ENCODE measurements at places on chromosomes 6 and 20.

DNA sequence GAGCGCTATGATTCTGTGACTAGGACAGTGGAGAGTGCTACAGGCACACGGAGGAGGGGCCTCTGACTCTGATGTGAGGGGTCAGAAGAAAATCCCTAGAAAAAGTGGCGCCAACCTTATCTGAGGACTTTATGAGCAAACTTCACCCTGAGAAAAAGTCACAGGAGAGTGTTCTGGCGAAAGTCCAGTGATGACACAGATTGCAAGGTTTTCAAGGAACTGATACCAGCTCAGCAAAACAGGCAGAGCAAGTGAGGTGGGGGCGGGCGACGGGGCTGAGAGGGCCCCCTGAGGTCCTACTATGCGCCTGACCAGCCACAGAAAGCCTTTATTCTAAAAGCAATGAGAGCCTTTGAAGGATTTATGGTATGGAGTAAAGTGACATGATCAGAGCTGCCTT is 73.3 kb downstream of the SLC22A23 start:
- no peak for DNase-seq

- DNase-seq, result no peak
These were observed 9.9 kb upstream of the MMP24 start for GRCh38 chr20:35216541-35216940.

GRCh38 chr6:39786649-39787048 is 5.5 kb upstream of the DAAM2 start:
- no peak for DNase-seq

DNA sequence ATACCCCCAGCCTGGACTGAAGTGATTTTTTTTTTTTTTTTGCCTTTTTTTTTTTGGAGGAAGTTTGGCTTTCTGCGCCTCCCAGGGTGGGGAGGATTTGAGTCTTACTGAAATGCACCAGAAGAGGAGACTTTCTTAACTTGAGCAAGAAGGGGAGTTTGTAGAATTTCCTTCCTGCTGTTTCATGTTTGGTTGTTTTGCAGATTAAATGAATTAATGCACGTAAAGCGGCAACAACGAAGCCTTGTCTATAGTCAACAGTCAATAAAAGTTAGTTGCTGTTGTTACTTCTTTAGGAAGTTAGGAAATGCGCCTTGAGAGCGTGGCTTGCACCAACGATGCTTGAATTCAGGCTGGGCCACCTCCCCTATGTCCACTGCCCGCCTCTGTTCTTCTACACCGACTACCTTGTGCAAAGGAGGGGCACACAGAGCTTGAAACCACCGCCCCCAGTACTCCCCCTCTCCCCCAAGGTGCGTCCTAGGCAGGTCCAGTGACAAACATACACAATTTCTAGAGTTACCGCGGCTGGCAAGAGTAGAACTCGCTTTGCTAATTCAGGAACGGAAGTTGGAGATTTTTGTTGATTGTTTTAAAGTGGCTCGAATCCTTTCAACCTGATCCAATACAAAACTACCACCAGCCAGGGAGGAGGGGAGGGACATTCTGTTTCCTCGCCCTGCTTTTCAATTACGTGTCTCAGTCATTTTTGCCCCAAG is 830 bp upstream of the CYP24A1 start:
- no peak for DNase-seq

- DNase-seq, result no peak
These were observed 15.3 kb downstream of the TNFAIP3 start for GRCh38 chr6:137882225-137882961.

GRCh38 chr6:45487645-45488044 is 109.9 kb upstream of the SUPT3H start:
- DNase-seq, result no peak

DNA sequence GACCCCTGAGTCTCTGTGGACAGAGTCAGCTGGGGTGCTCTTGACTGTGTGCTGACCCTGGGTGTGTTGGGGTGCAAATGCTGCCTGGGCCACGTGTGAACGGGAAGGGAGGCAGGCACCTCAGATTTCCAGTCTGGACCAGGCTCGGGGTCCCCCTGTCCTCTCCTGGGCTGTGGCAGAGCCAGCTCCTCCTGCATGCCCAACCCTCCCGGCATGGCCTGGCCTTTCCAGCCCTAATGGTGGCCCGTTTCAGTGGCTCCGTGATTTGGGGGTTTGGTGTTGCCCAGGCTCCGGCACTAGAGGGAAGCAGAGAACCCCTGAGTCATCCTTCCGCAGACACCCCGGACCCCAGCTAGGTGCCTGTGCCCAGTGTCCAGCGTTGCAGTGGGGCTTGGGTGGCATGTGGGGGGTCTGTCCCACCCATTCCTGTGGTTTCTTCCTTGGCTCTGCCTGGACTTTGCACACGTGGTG is 9.1 kb downstream of the RBM38 start:
- DNase-seq, result no peak

GRCh38 chr20:25051386-25052155 is 6.4 kb downstream of the ACSS1 start:
- DNase-seq, result no peak

GRCh38 chr6:147244832-147245231 is 40.6 kb downstream of the STXBP5 start:
- no peak for DNase-seq

DNA sequence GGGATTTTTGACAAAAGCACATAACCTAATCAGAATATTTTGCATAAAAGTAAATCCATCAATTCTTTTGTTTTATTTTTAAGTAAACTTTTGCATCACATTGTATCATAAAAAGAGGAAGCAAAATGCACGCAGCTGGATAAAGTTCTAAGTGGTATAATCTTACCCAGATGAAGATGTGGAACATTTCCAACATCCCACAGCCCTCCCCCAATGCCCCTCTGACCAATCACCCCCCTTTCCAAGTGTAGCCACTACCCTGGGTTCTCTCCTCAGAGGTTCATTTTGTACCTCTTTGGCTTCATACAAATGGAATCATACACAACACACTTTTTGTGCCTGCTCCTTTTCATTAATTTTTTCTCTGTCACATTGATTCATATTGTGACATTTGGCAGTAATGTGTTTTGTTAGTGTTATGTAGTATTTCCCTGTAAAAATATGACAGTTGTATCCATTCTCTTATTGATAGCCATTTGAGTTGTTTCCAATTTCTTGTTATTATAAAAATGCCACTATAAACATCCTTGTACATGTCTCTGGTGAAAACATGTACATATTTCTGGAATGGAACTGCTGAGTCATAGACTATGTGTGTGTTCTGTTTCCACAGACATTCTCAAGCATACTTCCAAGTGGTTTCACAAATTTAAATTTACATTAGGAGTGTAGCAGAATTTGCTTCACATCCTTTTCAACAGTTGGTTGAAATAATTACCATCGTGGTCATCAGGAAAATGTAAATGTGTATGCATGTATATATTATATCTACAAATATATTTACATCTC is 92.9 kb upstream of the SYNDIG1 start:
- no peak for DNase-seq

DNA sequence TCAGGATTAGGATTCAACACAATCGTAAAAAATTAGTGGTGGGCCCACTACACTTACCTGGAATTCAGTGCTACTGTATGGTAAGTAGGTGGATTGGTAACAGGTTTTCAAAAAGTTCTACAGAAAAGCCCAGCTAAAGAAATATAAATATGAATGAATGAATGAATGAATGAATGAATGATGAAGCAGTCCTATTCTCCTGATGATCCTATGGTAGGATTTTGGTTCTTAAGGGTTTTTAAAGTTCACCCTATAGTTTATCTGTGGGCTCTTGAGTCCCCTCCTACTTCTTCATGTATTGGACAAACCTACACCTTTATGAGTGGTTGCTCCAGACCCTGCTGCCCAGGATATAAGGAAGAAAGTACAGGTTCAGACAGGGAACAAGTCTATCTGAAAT is 89.5 kb upstream of the HEY2 start:
- DNase-seq, result no peak

DNA sequence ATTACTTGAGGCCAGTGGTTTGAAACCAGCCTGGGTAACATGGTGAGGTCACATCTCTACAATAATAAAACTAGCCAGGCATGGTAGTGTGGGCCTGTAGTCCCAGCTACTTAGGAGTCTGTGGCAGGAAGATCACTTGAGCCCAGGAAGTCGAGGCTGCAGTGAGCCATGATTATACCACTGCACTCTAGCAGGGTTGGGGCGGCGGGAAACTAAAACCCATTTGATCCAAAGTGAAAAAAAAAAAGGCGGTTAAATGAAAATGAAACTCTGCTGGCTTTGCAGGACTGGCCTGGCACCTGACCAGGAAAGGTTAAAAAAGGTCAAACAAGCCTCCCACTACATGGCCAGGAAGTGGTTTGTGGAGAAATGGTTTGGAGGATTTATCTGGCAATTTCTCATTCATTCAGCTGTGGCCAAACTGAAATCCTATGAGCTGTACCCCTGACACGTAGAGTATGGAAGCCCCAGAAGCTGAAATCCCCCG is 36.6 kb downstream of the MTRES1 start:
- no peak for DNase-seq

- no peak for DNase-seq
These were observed 284.3 kb upstream of the IRAK1BP1 start for GRCh38 chr6:78583079-78583478.

DNA sequence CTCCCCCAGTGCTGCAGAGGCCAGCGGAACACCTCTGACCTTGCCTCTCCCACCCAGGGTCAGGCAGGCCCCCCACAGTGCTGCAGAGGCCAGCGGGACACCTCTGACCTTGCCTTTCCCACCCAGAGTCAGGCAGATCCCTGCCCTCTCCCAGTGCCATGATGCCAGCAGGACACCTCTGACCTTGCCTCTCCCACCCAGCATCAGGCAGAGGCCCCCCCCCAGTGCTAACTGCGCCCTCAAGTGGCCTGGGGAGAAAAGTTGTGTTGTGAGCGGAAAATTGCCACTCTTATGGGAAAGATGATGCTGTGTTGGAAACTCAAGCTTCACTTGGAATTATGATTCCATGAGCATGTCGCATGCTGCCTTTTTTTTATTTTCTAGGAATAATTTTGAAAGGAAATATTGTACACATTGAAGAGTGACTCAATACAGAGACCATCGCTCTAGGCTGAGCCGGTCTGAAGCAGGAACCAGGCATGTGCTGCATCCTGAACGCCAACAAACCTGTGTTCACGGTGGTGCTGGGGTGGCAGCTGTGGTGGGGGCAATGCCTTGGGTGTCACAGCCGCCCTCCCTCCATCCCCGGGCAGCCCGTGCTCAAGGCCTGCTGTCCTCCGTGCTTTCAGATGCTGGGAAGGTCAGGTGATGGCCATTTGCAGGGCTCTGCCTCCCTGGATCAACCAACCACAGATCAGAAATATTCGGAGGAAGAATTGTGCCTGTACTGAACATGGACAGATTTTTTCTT is 98.6 kb downstream of the CDH4 start:
- DNase-seq, result no peak

GRCh38 chr6:157325069-157325805 is 1.9 kb upstream of the TMEM242 start:
- no peak for DNase-seq

DNA sequence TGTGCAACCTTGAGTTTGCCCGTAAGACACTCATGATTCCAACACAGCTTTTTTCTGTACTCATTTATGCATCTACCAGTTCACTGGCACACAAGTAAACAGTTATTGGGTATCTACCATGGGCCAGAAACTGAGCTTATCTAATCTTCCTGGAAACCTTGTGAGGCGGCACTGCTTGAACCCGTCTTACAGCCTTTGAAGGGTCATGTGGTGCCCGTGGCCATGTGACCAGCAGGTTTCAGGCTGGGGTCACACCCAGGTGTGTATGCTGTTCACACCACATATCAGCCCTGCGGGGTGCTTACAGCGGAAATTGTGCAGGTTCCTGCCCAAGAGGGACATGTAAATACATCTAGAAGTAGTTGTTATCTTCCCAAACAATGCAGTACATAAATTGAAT is 6.1 kb downstream of the THBD start:
- no peak for DNase-seq

GRCh38 chr20:17653835-17654648 is 28.0 kb downstream of the RRBP1 start:
- no peak for DNase-seq

GRCh38 chr6:44388135-44388487 is 605 bp downstream of the CDC5L start:
- no peak for DNase-seq

DNA sequence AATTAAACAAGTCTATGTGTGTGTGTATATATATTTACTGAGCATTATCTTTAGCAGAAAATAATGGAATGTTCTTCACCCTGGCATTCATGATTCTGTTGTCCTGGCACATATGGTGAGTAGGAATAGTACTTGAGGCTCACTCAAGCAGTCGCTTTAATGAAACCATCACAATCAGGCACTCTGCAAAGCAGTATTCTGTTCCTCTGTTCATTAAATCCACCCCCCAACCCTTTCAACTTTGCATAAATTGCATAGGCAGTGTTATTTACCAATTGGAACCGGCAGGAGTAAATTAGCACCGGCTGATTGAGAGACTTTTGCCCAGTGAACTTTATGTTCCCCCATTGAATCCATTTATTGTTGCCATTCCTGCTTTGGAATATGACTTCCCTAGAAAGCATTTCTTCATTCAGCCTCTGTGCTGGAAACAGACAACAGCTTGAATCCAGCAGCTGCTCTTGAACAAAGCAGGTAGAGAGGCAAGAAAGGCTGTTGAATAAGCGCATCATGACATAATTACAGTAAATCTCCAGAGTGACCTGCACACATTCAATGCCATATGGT is 268.0 kb upstream of the RNF217 start:
- DNase-seq, result no peak

DNA sequence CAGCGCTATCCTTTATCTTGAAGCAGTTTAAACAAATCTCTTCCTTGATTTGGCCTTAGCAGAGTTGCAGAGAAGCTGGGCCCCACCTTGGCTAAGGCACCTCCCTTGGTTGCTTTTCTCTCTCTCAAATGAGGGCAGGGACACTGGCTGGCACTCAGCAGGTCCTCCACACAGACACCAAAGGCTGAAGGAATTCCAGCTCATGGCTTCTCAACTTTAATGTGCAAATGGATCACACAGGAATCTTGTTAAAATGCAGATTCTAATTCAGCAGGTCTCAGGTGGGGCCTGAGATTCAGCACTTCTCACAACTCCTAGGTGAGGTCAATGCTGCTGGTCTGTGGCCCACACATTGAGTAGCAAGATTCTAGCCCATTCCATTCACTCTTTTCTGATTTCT is 25.7 kb downstream of the RIMS4 start:
- DNase-seq, result no peak

DNA sequence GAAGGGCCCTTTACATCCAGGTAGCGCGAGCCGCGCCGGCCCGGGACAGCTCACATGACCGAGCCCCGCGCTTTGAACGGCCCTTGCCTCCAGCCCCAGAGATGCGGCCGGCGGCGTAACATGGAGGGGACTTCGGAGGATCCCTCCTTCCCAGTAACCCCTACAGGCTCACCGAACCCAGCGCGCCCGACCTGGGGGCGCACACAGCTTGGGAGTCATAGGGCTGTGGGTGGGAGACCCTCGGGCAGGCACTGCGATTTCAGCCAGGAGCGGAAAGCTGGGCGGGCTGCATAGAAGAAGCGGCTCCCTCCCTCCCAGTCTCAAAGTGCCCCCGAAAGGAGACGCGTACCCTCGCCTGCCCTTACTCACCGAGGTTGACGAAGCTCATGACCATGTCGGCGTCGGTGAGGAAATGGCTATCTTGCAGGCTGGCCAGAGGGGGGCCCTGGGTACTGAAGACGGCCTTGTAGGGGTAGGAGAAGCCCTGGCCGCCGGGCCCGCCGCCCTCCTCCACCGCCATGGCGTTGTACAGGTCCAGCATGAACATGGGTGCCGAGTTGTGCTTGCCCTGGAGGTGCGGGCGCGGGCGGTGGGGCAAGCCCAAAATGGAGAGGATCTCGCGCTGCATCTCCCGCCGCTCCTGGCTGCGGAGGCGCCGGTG is 975 bp downstream of the BMP7 start:
- DNase-seq, result no peak

GRCh38 chr6:111428811-111429210 is 54.2 kb downstream of the REV3L start:
- no peak for DNase-seq

GRCh38 chr6:113402544-113402943 is 454.6 kb upstream of the MARCKS start:
- no peak for DNase-seq

All from effector memory CD4-positive, alpha-beta T cell (primary cell).